ENCODE measurements at places on chromosomes 6 and 20. TPM values are rescaled to one million over a fixed set of nuclear protein-coding genes. Genes with fewer than 3 reads are reported as not detected.

DNA sequence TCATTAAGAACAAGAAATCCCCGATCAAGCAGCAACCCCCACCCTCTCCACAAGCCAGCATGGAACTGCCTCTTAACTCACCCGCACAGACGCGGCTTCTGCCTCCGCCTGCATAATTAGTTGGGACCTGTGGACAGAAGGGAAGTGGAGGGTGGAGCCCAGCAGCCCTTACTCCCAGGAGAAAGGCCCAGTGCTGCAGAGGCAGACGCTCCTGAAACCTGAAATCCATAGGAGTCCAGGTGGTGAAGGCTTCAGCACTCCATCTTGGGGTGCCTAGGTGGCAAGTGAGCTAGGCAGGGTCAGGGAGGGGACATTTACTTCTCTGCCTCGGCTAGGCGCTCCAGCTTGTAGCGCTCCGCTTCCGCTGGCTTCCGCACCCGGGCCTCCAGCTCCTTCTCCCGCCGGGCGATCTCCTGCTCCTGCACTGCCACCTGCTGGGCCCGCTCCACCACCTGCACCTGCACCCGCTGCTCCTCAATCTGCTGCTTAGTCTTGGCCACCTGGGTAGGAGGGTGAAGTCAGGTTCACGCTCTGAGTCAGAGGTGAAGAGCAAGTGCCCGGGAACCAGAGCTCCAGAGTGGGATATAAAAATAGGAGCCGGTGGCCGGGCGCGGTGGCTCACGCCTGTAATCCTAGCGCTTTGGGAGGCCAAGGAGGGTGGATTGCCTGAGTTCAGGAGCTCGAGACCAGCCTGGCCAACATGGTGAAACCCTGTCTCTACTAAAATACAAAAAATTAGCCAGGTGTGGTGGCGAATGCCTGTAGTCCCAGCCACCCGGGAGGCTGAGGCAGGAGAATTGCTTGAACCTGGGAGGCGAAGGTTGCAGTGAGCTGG lies 10.7 kb downstream of the TUBB start:
- H3K27me3 ChIP-seq: no peaks in the 10 kb centered on the region
- no peak overlapping the region for H3K27ac ChIP-seq
- DNase-seq: peak; percentile 83
- H3K4me1 ChIP-seq: peaks cover 2% of the 10 kb centered on the region
- H3K36me3 ChIP-seq: peaks cover 3% of the 10 kb centered on the region
- H3K4me3 ChIP-seq: no peak overlapping the region

DNA sequence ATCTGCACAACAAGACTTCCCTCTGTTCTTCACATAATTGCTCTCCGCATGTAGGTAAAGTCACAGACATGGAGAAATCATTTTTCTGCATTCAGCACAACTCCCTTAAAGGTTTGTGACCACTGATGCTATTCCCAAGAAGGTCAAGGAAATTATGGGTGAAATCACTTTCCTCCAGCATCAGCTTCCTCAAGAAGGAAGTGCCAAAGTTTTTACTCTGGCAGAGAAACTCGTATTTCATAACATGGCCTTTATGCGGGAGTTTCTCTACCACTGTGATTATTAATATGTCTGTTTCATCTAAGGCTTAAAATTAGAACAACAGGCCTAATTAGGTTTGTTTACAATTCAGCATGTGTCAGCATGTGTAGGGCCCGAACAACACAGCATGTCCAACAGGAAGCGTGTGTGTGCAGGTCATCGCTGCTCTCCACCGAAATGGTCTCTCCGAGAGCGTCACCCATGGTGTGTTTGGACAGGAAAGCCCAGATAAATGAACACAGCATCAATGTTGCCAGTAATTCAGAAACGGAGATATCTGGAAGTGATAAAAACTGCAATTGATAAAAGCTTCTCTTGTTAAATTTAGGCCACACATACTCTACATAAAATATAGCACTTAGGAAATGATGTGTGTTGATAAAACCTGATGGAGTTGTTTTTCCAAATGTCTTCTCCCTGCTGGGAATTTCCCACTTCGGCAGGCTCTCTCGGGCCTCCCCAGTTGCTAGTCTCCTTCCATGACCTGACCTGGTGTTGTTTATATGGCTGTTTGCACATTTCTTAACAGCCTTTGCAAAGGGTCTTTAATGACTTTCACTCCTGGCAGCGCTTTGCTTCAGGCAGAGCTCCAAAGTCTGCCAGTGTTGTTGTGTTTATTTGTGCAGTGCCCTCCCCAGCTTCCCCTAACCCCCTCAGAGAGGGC lies 265.1 kb upstream of the CEP162 start:
- no peaks in the 10 kb centered on the region for H3K36me3 ChIP-seq
- H3K27ac ChIP-seq: peak overlapping the region; percentile 87
- DNase-seq: peak; percentile 91
- peaks cover 28% of the 10 kb centered on the region for H3K4me1 ChIP-seq

The PRSS35 gene
- total RNA-seq: not detected

- no peak overlapping the region for H3K4me3 ChIP-seq
- no peaks in the 10 kb centered on the region for H3K36me3 ChIP-seq
- peaks cover 12% of the 10 kb centered on the region for H3K4me1 ChIP-seq
These were observed 15.7 kb upstream of the QKI start for GRCh38 chr6:163398815-163399214.

GRCh38 chr6:84731401-84731800 lies 33.0 kb downstream of the TBX18 start:
- peaks cover 34% of the 10 kb centered on the region for H3K4me1 ChIP-seq
- H3K4me3 ChIP-seq: peak overlapping the region; percentile 9
- H3K36me3 ChIP-seq: peaks cover 3% of the 10 kb centered on the region

GRCh38 chr6:113396730-113397129 lies 460.4 kb upstream of the MARCKS start:
- no peaks in the 10 kb centered on the region for H3K36me3 ChIP-seq
- H3K27ac ChIP-seq: no peak overlapping the region
- H3K4me1 ChIP-seq: peaks cover 4% of the 10 kb centered on the region
- H3K27me3 ChIP-seq: no peaks in the 10 kb centered on the region
- DNase-seq: no peak

DNA sequence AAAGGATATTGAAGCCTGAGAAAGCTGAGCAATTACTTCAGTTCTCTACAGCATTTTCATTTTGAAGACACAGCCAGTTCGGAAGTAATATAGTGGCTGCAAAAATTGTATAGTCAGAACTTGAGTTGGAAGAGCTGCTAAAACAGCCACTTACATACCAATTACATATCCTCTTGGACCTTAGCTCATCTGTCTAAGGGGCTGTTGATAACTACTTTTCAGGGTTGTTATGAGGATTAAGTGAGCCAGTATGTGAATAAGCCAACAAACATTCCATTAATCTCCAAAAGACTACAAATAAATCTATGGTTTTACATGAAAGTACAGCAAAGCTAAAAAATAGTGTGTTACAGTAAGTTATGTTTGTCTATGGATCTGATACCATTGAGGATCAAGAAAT lies 59.7 kb downstream of the TMEM200A start:
- H3K27me3 ChIP-seq: no peaks in the 10 kb centered on the region
- DNase-seq: no peak
- H3K4me1 ChIP-seq: peaks cover 3% of the 10 kb centered on the region
- no peak overlapping the region for H3K4me3 ChIP-seq
- no peak overlapping the region for H3K27ac ChIP-seq
- no peaks in the 10 kb centered on the region for H3K36me3 ChIP-seq

GRCh38 chr20:64269604-64270411 lies 14.3 kb downstream of the PCMTD2 start:
- H3K27ac ChIP-seq: no peak overlapping the region
- no peak overlapping the region for H3K4me3 ChIP-seq
- peaks cover 2% of the 10 kb centered on the region for H3K36me3 ChIP-seq

DNA sequence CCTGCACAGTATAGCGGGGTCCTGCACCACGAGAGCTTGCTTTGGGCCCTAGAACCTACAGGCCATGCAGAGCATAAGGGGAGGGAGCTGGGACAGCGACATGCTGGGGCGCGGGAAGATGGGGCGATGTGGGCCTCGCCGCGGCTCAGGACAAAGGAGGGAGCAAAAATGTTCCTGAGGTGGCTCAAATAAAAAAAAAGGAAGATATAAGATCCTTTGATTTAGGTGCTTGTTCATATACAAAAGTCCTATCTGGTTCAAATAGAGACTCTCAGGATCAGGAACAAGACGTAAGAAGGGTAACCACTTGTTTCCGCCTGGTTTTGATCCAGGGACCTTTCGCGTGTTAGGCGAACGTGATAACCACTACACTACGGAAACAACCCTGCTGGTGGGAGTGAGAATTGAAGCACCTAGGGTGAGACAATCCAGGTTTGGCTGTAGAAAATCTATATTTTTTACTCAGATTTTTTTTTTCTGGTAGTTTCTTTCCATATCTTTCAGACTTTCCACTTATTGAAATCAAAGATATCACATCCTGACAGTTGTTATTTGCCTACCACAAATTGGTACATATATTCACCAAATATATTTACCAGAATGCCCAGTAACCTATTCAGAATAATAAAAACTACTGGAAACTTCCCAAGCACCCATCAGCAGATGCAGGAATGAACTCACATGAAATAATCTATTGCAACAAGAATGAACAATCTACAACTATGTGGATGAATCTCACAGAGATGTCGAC lies 177.9 kb upstream of the ZNF184 start:
- H3K4me1 ChIP-seq: no peaks in the 10 kb centered on the region
- H3K36me3 ChIP-seq: no peaks in the 10 kb centered on the region
- no peaks in the 10 kb centered on the region for H3K27me3 ChIP-seq
- DNase-seq: peak; percentile 22
- no peak overlapping the region for H3K27ac ChIP-seq

DNA sequence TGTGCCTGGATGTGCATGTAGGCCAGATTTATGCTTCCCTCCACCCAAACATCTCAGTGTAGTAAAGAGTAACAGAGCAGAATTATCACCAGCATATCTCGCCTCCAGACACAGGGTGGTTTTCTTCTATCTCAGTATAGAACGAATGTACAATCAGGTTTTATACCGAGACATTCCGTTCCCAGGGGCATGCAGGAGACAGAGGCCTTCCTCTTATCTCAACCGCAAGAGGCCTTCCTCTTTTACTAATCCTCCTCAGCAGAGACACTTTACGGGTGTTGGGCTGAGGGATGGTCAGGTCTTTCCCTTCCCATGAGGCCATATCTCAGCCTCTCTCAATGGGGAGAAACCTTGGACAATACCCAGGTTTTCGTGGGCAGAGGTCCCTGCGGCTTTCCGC lies 36.4 kb upstream of the MC3R start:
- DNase-seq: no peak
- no peaks in the 10 kb centered on the region for H3K4me1 ChIP-seq
- no peak overlapping the region for H3K27ac ChIP-seq
- H3K27me3 ChIP-seq: no peaks in the 10 kb centered on the region

DNA sequence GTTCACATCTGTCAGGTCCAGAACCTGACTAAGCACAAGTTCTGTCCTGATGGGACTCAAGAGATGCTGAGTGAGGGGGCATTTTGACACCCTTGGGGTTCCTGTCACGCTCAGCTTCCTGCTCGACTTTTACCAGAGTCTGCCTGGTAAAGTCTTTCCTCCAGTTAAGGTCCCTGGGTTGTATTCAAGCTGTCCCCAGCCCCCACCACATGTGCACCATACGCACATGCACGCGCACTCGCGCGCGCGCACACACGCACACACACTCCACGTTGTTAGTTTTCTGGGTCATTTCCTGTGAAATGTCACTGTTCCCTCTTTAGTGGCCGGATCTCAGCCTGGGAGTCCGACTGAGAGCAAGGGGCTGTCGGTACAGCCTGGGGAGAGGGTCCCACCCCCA lies 166.1 kb downstream of the GMPR start:
- H3K4me3 ChIP-seq: no peak overlapping the region
- H3K27ac ChIP-seq: no peak overlapping the region
- H3K36me3 ChIP-seq: no peaks in the 10 kb centered on the region
- no peaks in the 10 kb centered on the region for H3K27me3 ChIP-seq

DNA sequence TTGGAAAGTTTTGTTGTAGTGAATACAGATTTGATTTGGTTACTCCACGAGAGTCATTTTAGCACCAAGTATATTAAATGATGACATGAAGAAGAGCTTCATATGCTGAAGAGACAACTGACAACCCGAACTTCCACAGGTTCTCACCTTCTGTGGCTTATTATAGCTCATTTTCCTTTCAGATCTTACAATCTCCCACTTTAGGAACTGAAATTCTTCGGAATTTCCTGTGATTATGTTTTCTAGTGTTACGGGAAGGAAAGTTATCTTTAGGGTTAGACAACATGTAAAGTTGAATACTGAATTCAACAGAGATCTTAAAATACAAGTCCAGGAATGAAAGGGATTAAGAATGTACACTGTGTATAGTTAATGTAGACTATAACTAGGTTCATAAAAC lies 49.6 kb upstream of the TXNDC5 start:
- H3K36me3 ChIP-seq: no peaks in the 10 kb centered on the region
- peaks cover 21% of the 10 kb centered on the region for H3K4me1 ChIP-seq
- H3K27me3 ChIP-seq: no peaks in the 10 kb centered on the region
- peak overlapping the region; percentile 28 for H3K4me3 ChIP-seq

The SLC26A8 gene
- total RNA-seq: not detected

The COL11A2 gene
- total RNA-seq: 1.7 TPM

DNA sequence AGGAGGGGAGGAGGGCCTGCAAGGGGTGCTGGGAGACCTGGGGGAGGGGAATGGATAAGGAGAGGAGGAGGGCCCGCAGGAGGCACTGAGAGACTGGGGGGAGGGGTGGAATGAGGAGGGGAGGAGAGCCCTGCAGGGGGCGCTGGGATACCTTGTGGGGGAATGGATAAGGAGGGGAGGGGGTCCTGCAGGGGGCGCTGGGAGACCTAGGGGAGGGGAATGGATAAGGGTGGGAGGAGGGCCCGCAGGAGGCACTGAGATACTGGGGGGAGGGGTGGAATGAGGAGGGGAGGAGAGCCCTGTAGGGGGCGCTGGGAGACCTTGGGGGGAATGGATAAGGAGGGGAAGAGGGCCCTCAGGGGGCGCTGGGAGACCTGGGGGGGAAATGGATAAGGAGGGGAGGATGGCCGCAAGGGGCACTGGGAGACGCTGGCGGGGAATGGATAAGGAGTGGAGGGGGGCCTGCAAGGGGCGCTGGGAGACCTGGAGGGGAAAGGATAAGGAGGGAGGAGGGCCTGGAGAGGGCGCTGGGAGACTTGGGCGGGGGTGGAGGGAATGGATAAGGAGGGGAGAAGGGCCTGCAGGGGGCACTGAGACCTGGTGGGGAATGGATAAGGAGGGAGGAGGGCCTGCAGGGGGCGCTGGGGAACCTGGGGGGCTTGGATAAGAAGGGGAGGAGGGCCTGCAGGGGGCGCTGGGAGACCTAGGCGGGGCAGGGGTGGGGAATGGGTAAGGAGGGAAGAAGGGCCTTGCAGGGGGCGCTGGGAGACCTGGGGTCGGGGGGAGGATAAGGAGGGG lies 1.3 kb upstream of the CTCFL start:
- DNase-seq: no peak
- H3K36me3 ChIP-seq: no peaks in the 10 kb centered on the region

The LBP gene
- total RNA-seq: not detected

DNA sequence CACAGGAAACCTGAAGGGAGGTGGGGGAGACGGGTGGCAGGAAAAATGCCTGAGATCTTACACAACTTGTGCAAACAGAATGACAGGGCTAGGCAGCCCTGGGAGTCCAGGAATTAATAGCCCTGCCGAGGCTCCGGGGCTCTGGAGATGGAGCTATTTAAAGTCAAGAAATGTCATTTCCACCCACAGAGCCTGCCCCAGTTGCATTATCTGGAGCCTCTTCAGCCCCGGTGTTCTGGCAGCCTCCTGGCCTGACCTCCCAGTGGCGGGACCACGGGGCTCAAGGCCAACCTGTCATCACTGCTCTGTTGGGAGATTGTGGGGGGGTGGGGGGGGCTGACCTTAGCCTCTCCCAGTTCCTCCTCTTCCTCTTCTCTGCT lies 28.5 kb upstream of the SCUBE3 start:
- H3K4me3 ChIP-seq: no peak overlapping the region
- DNase-seq: no peak
- H3K27ac ChIP-seq: no peak overlapping the region
- no peaks in the 10 kb centered on the region for H3K36me3 ChIP-seq
- H3K4me1 ChIP-seq: peaks cover 9% of the 10 kb centered on the region
